Breast epithelium (tissue), 4 donors: ENCODE measurements at places on chromosomes 6 and 20. TPM values are rescaled to one million over a fixed set of nuclear protein-coding genes. Genes with fewer than 3 reads are reported as not detected.

PPP1R10 gene
- total RNA-seq, result 51.1 TPM

MUC22 gene
- not detected for total RNA-seq

DNA sequence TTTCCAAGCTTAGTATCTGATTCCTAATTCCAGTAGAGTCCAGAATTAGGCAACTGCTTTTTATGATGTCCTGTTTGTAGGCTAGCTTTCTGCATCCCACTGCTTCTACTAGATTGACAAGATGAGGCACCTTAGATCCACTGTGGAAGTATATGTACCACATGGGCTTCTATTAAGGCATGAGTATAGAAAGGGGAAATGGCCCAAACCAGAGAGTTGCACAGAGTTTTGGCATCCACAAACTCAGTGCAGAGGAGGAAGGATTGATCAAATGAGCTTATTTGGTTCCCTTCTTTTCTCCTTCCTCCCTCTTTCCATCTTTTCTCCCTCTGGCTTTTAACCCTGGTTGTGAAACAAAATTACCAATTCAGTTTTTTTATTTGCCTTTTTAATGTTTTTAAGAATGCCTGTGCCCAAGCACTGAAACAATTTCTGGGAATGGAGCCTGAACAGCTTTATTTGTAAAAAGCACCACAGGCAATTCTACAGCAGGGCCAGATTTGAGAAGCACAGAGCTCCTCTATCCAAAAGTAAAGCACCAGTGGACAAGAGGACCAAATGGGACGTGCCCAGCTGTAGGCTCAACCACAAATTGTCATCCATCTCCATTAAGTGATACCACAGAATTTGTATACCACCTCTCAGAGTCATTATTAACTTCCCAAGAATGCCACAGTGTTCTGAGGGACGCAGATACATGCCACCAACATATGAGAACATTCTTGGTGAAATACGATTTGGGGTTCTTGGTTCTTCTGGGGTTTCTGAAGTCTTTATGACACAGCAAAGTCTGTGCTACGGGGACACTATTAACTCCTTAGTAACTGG, 969.1 kb downstream of the KIF16B start:
- DNase-seq, result no peak

DNA sequence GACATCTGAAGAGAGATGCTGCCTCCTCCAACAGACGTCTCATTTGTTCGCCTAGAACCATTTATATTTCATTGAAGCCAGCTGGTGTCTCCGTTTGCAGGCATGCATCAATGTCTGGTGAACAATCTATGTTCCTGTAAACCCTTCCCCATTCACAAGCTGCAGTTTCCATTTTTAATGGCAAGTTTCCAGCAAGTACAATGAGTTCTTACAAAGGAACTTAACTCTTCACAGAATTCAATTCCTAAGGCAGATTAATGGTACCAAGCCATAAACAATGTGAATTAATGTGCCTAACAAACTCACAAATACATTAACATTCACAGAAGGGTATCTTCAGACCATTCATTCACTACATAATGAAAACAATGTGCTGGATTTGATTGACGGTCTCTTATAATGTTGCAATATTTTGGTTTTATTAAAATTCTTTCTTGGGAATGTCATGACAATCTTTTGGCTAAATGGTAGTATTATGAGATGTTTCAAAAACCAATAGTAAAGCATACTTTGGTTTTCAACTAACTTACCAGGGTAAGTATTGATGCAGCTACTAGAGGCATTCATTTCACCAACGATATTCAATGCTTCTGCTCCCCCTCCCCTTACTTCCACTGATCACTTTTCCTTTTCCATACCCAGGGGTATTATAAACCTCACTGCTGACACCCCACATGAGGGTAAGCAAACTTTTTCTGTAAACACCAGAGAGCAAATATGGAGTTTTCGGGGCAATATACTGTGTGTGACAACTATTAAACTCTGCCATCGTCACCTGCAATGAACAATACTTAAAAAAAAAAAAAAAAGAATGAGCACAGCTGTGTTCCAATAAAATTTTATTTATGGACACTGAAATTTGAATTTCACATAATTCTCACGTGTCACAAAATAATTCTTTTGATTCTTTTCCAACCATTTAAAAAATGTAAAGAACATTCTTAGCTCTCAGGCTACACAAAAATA, 4.2 kb downstream of the AKIRIN2 start:
- no peak for DNase-seq

- no peak for DNase-seq
Measured at GRCh38 chr6:72287801-72288200, 334.1 kb upstream of the KCNQ5 start.

DNA sequence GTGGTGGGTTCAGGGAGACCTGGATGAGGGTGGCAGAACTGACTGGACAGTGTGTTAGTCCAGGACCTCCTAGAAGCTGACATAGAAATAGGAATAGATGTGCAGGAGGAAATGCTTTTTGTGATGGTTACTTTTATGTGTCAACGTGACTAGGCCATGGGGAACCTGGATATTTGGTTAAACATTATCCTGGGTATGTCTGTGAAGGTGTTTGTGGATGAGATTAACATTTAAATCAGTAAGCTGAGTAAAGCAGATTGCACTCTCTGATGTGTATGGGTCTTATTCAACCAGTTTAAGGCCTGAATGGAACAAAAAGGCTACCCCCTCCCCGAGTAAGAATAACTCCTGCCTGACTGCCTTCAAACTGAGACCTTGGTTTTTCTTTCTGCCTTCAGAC, 219.3 kb downstream of the DHX35 start:
- no peak for DNase-seq

GRCh38 chr6:119312875-119313338, 36.7 kb downstream of the MAN1A1 start:
- no peak for DNase-seq

DNA sequence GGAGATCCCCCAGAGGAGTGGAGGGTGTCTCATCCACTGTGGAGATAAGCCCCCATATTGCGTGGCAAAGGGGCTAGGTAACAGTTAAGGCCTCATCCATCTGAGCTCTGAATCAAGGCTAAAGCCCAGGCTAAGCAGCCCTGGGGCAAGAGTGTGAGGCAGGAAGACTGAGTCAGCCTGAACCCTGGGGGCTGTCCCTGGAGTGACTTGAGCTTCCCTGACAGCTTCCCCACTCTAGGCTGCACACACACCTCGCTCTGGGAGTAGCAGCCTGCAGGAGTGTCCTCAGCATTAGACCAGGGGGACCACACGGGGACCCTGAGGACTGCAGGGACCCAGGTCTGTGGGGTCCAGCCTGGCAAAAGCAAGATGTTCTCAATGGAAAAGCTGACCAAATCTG, 27.9 kb downstream of the UBD start:
- no peak for DNase-seq

DNA sequence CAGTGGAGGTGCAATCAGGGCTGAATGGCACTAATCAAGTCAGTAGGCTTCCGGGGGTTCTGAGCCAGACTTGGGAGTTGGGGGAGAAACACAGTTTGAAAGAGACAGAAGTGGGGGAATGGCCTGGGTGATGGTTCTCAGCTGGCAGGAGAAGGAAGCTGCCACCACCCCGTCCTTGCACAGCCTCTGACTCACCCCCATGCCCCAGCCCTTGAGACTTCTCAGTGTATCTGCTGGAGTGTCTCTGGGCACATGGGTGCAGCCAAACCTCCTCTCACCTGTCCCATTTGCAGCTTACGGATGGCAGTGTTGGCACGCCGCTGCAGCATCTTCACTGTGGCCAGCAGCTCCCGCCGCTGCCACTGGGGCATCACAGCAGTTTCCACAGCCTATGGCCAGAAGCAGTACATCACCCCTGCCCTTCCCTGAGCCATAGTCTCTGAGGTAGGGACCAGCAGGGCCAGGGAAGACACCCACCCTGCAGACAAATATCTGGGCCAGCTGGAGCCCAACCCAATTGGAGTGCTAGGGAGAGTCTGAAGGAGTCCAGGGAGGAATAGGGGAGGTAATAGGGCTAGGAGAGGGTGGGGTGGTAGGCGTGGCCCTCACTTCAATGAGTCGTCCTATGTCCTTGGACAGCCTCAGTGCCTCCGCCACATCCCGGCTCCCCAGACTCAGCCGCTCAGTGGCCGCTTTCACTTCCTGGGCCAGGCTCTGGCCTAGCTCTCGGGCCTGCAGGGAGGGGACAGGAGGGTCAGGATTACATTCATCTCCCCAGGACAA, 11.2 kb downstream of the AARS2 start:
- DNase-seq, result no peak
